ENCODE measurements at places on chromosomes 1 and 21. TPM values are rescaled to one million over a fixed set of nuclear protein-coding genes. Genes with fewer than 3 reads are reported as not detected.

DNA sequence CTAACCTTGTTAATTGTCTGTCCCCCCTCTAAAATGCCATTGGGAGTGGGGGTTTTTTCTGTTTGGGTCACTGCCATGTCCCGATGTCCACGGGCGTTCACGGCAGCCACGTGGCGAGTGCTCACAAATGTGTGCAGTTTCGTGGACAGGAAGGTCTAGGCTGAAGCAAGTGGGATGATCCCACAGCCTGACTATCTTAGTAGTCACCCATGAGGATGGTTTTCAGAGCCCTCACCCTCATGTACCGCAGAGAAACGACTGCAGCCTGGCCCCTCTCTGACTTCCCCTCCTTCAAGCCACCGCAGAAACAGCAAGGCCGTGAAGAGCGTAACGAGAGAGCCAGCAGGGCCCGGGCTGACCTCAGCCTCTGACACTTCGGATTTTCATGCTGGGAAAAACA is 52.3 kb upstream of the COX20 start:
- no peaks in the 10 kb centered on the region for H3K4me1 ChIP-seq
- H3K27ac ChIP-seq = no peak overlapping the region
- DNase-seq = no peak
- no peaks in the 10 kb centered on the region for H3K36me3 ChIP-seq
- H3K27me3 ChIP-seq = no peaks in the 10 kb centered on the region
- no peak overlapping the region for H3K4me3 ChIP-seq

Gene TSPEAR
- total RNA-seq = not detected

Gene GIPC2
- total RNA-seq = 0.44 TPM

DNA sequence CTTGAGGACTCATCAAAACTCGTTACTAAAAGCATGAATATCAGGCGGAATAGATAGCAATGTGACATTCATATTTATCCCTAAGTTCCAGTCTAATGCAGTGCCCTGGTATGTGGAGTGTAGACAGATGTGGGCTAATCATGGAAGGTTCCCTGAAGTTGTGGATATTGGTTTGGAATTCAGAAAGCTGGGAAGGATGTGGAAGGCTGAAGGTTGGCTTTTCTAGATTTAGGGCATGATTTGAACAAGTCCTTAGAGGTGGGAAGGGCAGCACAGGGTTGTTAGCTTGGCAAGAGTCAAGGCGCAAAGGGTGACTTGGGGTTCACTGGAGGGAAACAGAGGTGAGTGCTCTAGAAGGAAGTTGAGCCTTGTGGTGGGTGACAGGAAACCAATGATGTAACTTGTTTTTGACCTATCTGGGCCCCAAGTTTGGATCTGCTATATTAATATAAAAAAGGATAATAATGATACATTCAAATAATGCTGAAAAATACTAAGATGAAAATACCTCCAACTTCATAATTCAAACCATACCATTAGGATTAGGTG is 21.9 kb downstream of the LGALS8 start:
- peak overlapping the region; percentile 35 for H3K4me3 ChIP-seq
- H3K27ac ChIP-seq = peak overlapping the region; percentile 65
- peaks cover 14% of the 10 kb centered on the region for H3K4me1 ChIP-seq
- DNase-seq = no peak
- H3K36me3 ChIP-seq = peaks cover 56% of the 10 kb centered on the region
- H3K27me3 ChIP-seq = no peaks in the 10 kb centered on the region

DNA sequence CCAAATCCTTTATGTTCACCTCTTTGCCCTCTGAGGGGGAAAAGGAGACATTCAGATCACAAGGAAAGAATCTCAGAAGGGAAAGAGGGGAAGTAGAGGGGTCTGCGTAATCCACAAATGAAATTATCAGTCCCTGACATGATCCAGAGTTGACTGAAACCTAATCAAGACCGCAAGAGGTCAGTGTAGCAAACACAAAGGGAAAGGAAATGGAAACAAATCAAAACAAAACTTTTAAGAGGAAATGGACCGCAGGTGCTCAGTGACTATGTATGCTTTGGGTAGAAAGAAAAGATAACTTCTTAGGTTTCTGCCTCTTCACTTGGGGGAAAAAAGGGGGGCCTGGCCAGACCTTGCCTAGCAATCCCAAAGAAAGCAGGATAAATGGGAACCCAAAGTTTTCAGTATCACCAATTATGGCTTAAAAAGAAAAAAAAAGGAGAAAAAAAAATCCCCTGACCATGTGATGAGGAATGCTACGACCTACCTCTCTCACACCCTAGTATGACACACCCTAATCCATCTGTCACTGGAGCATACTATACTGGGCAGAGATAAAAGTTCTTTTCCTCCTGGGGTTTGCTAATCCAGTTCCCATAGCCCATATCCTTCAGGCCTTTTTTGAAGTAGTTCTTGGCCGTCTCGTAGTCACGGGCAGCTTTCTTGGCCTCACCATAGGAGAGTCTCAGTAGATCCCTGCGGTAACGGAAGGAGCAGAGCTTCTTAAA is 16.9 kb downstream of the CHRNB2 start:
- DNase-seq = no peak
- H3K4me3 ChIP-seq = no peak overlapping the region
- peaks cover 38% of the 10 kb centered on the region for H3K36me3 ChIP-seq

GRCh38 chr1:20589331-20590278 is 708 bp downstream of the CDA start:
- H3K4me1 ChIP-seq = peaks cover 6% of the 10 kb centered on the region
- H3K36me3 ChIP-seq = no peaks in the 10 kb centered on the region
- H3K27me3 ChIP-seq = peaks cover 45% of the 10 kb centered on the region
- DNase-seq = no peak

GRCh38 chr1:30311749-30312148 is 411.6 kb downstream of the MATN1 start:
- no peaks in the 10 kb centered on the region for H3K36me3 ChIP-seq
- no peak overlapping the region for H3K27ac ChIP-seq
- no peak overlapping the region for H3K4me3 ChIP-seq
- DNase-seq = no peak
- H3K27me3 ChIP-seq = peaks cover 11% of the 10 kb centered on the region

Gene KRTAP12-2
- total RNA-seq = not detected

Gene VAV3
- total RNA-seq = 7.8 TPM

Measured in activated naive CD8-positive, alpha-beta T cell treated with anti-CD3 and anti-CD28 coated beads, Interleukin-2, amount 10 ng/mL, durations not matched to agents 7 days and 5 days (primary cell).